ENCODE measurements at places on chromosomes 3 and 15.

DNA sequence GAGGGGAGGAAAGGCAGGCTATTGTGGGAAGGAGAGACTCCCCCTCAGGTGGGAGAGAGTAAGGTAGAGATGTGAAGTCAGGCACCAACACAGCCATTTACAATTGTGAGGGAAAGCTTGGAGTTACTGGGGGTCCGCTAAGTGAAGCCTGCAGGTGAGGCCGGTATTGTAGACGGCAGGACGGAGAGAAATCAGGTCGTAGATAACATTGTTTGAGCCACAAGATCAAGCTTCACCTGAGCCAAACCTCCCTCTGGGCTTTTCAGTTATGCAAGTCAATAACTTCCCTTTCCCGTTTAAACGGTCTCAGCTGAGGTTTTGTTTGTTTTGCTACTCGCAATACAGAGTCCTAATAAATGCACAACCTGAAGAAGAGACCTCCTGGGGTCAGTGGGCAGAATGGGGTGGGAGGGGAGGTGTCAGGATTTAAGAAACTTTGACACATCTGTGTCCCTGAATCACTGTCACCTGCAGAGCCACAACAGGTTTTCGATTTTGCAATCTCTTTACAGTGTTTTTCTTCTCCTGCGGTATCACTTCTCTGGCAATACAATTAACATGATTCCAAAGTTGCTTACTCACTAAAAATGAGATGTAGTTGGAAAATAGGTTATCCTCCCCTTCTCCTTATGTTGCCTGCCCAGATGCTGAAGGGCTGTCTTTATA, 72.0 kb upstream of the GLCE start:
- no peak for DNase-seq

GRCh38 chr3:14804835-14805780, 13.7 kb upstream of the FGD5 start:
- DNase-seq = no peak

DNA sequence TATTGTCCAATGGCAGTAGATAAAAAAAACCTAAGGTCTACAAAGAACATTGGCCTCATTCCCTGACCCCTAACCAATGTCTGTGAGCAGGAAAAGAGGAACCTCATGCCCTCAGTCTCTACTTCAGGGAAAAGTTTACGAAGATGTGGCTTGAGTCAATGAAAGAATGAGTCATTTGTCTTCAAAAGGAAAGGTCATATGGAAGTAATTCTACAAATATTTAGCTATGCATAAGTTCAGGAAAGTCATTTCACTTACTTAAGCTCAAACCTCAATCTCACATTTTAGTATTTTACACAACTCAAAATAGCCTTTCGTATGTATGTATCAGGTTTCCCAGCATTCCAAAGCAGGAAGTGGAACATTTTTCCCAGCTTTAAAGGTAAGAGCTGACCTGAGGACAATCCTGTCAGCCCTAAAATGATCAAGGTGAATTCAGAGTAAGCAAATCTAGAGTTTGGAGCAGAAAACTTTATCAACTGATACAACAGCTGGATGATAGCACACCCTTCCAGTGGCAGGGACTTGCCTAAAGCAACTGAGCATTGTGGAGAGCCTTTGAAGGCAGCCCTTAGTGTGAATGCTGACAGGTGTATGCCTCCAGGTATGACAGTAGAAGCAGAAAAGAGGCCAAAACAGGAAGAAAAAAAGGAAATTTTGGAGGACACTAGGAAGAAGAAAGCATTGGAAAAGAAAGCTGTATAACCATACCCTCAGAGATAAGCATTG, 53.9 kb upstream of the ACKR4 start:
- DNase-seq = no peak

- DNase-seq = no peak
Measured at GRCh38 chr3:96416549-96417255, 397.7 kb upstream of the EPHA6 start.

GRCh38 chr15:57521503-57521902, 70.2 kb upstream of the MYZAP start:
- no peak for DNase-seq

- no peak for DNase-seq
Measured at GRCh38 chr3:14235912-14236295, 57.3 kb downstream of the LSM3 start.
